ENCODE measurements at places on chromosomes 5 and 9.
A peak's percentile ranks its signal among the peaks of the same experiment; 100 is the strongest.

- no peak for DNase-seq
Measured at GRCh38 chr9:38286766-38287165, 105.7 kb upstream of the ALDH1B1 start.

GRCh38 chr9:116550696-116551436 lies 136.2 kb upstream of the TRIM32 start:
- DNase-seq: peak; percentile 46

DNA sequence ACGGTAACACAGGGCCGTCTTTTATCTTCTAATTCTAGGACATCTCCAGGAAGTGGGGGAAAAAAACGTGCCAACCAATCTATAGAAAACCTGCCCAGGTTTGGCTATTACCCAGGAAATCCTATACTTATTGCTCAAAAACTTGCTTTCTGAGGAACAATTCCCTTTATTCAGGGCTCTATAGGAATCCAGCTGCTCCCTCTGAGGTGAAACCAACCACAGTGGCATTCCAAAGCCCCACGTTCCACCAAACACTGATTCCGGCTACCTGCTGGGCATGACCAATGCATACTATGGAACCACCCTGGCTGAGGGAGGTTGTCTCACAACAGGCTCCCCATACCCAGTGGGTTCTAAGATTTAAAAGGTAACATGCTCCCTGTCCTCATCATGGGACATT lies 57.6 kb downstream of the GLIS3 start:
- DNase-seq: no peak

- DNase-seq: no peak
Measured at GRCh38 chr9:127981559-127982121, 851 bp upstream of the EEIG1 start.

- DNase-seq: no peak
Measured at GRCh38 chr9:77848897-77849296, 182.7 kb downstream of the GNAQ start.

DNA sequence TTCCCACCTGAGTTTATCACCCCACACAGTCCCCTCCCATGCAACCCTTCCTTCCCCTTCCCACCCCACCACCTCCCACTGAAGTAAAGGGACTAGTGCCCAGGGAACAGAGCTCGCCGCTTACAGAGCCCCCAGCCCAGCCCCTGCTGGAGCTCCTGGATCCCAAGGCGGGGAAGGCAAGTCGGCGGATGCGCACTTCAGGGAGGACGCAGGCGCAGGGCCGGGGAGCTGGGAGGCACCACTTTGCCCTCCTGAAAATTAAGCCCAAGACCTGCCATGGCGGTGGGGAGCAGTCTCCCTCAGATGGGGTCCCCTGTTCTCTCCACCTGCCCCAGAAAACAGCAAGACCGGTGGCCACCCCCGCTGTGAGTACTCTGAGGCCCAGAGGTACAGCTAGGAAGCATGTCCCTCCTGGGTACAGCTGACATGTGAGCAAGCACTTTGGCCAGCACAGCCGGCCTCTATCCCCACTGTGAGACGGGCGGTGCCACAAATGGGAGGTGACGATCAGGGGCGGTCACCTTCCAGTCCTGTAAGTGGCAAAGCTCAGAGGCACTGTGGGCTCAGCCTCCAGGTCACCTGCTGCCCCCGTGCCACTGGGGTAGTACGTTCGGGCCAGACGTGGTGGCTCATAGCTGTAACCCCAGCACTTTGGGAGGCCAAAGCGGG lies 45.9 kb downstream of the COL23A1 start:
- no peak for DNase-seq

GRCh38 chr9:37760416-37761161 lies 7.0 kb downstream of the TRMT10B start:
- no peak for DNase-seq
